ENCODE measurements at places on chromosomes 5 and 9.

DNA sequence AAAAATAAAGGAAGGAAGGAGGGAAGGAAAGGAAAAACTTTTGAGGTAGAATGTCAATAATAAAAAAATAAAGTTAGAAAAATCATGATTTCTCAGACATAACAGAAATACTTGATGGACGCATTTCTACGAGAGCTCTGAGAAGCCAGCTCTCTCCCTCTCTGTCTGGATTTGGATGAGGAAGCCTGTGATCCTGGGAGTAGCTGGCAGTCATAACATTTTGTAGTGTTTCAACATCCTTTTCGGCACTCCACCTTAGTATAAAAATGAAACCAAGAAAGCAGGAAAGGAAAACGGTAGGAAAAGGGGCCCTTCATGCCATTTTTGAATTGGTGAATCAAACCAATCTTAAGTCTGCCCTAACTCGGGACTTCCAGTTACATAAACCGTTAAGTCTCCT is 321.3 kb downstream of the EPB41L4A start:
- no peak for DNase-seq

GRCh38 chr5:74243634-74244033 is 396.9 kb downstream of the ENC1 start:
- DNase-seq: peak; percentile 12

GRCh38 chr5:53073348-53073747 is 36.2 kb downstream of the MOCS2 start:
- no peak for DNase-seq

- DNase-seq: peak; percentile 64
Measured at GRCh38 chr5:131795879-131796792, 681 bp downstream of the FNIP1 start.

GRCh38 chr5:58406394-58406793 is 53.5 kb downstream of the PLK2 start:
- DNase-seq: no peak

GRCh38 chr5:179820483-179821297 is at the start of gene SQSTM1:
Gene SQSTM1, plus strand, starts transcription at chr5:179820905. Its CDS starts 32 bp downstream, at chr5:179820937.
- DNase-seq: peak; percentile 13

DNA sequence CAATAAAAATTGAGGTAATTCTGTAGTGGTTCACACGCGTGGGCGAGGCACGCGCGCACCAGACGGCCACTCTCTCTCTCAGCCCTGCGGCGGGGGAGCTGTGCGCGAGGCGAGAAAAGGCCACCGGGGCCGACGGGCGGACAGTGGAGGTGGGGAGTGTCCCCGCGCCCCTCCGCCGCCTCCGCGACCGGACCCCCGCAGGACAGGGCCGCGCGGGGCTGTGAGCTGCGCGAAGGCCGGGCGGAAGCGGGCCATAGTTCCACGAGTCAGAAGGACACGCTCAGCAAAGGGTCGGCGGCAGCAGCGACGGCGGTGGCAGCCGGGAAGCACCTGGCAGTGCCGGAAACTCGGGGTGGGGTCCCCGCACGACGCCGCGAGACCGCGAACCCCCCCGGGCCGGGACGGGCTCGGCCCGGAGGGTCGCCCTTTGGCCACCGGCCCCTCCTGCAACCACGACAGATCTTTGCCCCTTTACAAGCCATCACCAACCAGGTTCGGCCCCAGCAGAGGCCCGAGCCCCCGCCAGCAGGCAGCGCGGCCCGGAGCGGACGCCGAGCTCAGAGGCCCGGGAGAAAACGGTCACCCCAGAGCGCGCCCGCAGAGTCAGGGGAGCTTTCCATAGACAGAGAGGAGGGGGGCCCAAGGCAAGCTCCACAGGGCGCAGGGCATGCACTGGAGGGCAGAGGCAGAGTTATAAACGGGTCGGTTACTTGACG is 60.9 kb downstream of the ZNF354C start:
- no peak for DNase-seq

DNA sequence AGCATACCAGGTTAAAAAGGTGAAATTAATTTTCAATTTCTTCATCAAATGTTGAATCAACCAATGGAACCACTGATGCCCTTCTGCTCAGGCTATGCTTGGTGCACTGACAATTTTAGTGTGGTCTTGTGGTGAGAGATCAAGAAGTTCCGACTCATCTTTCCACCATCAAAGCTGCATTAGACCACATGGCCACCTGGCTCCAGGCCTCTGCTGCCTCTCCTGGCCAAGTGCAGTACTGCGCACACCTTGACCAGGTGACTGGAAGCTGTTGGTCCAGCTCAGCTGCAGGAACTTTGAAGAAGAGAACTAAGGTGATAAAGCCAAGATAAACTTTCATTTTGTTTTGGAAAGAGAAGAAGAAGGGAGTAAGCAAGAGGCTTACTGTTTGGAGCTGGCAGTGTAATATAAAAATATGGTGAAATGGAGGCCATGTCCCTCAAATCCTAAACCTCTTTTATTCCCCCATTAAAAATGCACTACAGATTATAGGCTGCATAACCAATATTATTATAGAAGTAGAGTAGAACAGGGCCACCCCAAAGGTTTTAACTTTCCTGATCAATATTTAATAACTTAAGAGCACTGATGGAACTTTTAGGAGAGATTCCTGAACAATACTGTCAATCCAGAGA is 315.5 kb upstream of the C9orf72 start:
- no peak for DNase-seq

- peak; percentile 10 for DNase-seq
Measured at GRCh38 chr9:33202552-33203201, 35.5 kb upstream of the B4GALT1 start.

- DNase-seq: no peak
Measured at GRCh38 chr9:126069400-126069955, 257.2 kb upstream of the MVB12B start.

DNA sequence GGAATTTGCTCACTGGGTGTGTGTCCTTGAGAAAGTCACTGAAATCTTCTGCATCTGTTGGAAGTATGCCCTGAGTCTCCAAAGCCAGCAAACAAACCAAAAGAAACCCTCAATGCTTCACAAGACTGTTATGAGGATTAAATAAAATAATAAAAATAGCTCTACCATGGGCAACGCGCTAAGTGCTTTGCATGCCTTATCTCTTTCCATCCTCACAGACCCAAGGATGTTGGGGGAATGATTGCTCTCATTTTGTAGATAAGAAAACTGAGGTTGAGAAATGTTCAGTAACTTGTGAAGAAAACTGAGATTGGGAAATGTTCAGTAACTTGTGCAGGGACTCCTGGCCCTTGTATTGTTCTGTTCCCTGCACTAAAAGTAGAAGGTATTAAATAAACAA is 7.9 kb downstream of the HAND1 start:
- DNase-seq: no peak

- no peak for DNase-seq
Measured at GRCh38 chr5:19322716-19323485, 665.1 kb downstream of the CDH18 start.

DNA sequence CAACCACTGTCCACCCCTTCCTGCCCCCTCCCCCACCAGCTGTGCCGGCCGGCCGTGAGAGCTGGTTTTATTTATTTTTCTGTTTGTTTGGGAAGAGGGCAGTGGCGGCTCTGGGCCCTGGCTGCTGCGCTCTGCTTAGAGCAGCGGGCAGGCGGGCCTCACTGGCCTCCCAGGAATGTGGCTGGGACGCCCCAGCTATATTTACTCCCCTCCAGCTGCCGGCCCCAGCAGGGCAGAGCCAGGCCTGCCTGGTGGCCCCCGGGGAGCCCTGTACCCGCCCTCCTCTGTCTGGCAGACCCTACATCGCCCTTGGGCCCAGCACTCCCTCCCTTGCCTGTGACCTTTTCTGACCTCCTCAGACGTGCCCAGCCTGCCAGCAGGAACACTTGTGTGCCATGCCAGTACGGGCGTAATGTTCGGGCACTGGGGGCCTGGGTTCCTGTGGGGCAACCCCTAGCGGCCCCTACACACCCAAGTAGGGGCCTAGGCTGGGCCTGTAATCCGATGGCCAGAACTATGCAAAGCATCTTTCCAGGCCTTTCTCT is 7.7 kb downstream of the CXXC5 start:
- DNase-seq: peak; percentile 32

DNA sequence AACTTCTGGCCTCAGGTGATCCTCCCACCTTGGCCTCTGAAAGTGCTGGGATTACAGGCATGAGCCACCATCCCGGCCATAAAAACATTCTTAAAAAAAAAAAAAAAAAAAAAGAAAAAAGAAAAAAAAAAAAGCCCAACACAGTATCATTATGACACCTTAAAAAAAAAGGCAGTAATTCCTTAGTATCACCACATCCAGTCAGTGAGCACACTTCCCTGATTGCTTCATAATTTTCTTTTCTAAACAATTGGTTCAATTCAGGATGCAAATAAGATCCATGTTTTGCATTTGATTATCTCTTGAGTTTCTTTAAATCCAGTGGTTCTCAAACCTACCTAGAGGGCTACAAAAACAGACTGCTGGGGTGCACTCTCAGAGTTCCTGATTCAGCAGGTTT is 182.5 kb downstream of the CDK5RAP2 start:
- DNase-seq: peak; percentile 47

- DNase-seq: no peak
Measured at GRCh38 chr5:76404223-76405211, 1.4 kb downstream of the IQGAP2 start.

GRCh38 chr9:13267743-13268142 is 11.7 kb downstream of the MPDZ start:
- no peak for DNase-seq

DNA sequence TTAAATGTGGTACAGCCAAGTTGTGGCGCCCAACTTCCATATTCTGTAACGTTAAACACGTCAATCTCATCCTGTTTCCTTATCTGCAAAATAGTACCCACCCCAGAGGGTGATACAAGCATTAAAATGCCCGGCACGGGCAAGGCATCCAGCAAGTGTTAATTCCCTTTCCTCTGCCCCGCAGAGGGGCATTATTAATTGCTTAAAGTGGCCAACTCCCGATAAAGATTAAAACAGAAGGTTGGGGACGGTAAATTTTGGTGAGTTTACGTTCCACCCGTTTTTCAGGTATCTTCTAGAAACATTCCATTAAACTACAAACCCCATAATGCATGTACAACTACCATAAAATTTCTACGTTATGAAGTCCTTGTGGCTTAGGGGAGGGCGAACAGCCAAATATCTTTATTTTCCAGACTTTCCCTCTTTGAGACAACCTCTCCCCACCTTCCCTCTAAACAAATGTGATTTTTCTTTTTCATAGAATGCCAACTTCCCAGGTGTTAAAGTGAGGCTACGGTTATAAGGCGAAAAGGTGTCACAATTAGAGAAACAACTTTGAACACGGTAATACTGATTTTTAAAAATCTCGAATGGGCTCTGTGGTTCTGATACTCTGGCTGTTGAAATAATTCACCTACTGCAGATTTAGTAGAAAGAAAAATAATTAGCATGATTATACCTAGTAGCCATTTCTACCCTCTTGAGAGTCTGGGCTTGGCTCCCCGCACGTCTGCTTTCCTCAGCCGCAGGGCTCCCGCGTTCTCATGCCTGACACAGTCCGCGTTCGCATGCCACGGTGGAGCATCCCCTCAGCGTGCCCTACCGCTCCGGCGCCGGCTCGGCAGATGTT is 1.2 kb upstream of the GPBP1 start:
- DNase-seq: no peak

DNA sequence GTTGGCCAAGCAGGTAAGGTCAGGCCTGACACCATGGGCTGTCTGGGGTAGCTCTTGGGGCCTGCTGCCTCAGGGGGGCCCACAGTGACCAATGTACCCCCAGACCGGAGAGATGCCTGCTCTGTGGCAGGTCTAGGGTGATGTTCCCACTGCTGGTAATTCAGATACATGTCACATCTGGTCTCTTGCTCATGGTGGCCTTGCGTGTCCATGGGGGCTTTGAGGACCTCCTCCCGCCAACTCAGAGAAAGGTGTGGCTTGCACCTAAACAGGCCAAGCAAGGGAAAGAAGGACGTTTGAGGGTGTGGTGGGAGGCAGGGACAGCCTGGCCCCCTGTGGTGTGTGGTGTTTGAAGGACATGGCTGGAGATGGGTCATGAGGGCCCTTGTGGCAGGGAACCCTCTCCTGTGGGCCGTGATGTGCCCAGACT is 75.2 kb downstream of the PHF2 start:
- DNase-seq: no peak

GRCh38 chr9:15578714-15579113 is 25.9 kb downstream of the CCDC171 start:
- DNase-seq: no peak

- no peak for DNase-seq
Measured at GRCh38 chr5:60437308-60437707, 262.7 kb downstream of the DEPDC1B start.

DNA sequence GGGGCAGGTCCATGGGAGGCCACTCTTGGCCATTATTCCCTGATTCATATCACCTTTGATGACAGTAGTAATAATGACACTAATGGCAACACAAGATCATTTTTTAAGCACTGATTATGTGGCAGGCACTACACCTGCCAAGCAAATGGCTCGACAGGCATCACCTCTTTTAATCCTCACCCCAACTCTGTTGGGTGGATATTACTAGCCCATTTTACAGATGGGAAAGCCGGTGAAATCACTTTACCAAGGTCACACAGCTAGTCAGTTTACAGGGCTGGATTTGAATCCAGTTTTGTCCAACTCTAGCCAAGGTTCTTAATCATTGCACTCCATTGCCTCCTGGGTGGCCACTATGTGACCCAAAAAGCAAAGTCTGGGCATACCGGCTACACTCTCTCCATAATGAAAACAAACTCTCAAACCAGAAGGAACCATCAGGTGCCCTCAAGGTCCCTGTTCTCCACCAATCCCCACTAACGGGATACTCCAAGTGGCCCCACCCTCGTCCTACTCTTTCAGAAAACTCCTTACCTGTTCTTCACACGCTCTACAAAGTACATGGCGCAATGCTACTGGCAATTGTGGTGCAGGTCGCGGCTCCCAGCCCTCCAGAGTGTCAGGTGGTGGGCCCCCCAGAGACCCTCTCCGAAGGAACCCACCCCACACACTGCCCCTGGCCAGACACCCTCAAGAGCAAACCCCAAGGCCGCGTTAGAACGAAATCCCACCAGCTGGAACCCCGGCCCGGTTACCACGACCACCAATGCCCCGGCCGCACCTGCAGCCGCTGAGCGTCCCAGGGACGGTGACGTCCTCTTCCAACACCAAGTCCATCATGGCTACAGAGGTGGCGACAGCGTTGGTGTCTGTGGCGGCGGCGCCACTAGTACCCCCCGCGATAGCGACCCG is 572 bp downstream of the CDK5RAP2 start:
- DNase-seq: no peak

- peak; percentile 82 for DNase-seq
Measured at GRCh38 chr9:13088720-13089427, 190.6 kb downstream of the MPDZ start.

GRCh38 chr5:67066815-67067214 is 129.8 kb downstream of the CD180 start:
- no peak for DNase-seq

GRCh38 chr9:91945277-91946085 is 4.5 kb downstream of the ROR2 start:
- DNase-seq: no peak

DNA sequence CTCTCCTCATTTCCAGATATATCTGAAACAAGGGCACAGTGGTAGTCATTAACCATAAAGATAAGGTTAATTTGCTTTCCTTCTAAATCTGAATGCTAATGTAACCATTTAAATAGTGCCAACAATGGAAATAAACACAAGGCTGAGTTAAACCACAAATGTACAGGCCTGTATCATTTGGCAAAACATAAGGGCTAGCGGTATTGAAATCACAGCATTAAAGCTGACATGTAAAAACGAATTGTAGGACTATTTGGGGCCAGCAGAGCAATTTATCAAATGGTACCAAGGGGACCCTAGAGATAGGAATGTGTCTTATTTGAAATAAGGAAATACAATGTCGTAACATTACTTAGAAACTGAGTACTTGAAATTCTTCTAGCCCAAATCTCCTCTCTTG is 247.5 kb upstream of the RPS23 start:
- DNase-seq: no peak

Measured in NCI-H526 (cell line).